ENCODE measurements at places on chromosomes 11 and 22. TPM values are rescaled to one million over a fixed set of nuclear protein-coding genes. Genes with fewer than 3 reads are reported as not detected.

DNA sequence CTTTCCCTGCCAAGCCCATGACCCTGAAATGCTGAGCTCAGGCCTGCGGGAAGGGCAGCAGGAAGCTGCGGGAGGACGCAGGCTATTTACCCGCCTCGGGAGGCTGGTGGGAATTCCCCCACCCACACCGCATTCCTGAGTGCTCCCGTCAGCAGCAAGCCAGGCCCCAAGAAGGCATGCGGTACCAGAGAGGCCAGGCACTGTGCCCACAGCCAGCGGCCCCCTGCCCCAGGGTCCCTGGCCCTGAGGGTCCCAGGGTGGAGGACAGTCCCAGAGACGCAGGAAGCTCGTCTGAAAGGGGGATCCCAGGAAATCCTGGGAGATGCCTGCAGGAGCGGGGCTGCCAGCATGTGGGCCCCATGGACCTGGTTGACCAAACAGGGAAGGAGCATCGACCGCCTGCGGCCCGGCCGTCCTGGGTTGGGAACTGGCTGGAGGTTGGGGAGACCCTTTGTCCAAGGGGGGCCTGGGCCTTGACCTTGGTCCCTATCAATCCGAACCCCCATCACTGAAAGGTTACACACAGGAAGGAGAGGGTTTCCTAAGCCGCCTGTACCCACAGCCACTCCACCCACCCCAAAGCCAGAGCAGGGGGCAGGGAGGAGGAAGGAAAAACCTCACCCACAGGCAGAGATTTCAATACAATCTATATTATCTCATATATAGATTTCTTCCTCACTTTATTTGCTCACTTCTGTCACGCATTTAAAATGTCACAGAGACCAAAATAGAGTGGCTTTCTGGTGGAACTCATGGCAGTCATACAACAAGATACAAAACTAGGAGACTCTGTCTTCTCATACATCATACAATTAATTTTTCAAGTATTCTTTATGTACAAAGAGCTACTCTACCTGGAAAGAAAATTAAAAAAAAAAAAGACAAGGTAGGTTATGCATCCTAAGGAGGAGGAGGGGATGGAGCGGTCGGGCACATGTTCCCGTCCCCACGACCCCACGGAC lies 17.1 kb downstream of the MAFF start:
- DNase-seq = peak; percentile 63

DNA sequence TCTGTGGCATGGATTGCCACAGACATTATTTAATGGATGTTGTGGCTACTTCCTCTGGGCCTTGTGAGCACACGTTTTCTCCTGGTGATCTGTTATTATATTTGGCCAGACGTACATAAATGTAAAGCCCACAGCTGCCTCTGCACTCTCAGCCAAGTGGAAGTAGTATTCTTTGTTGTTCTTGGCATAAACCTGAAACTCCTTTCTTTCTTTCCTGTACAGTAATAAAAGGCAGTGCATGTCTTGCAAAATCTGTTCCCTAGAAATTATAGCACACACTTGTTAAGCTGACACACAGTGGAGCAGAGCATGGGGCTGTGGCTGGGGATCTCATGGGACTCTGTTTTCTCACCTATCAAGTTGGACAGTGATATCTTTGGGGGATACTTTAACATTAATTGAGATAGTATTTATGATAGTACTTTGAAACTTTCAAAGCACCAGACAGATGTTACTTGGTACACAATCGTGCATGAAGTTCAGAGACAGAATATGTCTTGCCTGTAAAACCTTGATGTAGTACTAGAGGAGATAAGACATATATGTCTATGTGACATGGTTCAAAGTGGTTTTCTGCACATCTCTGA lies 20.9 kb downstream of the PANX1 start:
- DNase-seq = no peak

GRCh38 chr11:60932605-60933356 lies 8.5 kb downstream of the TMEM132A start:
- DNase-seq = no peak

GRCh38 chr11:91835051-91835560 lies 389.5 kb upstream of the FAT3 start:
- DNase-seq = no peak

- no peak for DNase-seq
Observed at GRCh38 chr11:9232482-9232881, 32.7 kb downstream of the DENND5A start.

GRCh38 chr11:36432093-36432469 lies 78.0 kb downstream of the TRAF6 start:
- no peak for DNase-seq

DNA sequence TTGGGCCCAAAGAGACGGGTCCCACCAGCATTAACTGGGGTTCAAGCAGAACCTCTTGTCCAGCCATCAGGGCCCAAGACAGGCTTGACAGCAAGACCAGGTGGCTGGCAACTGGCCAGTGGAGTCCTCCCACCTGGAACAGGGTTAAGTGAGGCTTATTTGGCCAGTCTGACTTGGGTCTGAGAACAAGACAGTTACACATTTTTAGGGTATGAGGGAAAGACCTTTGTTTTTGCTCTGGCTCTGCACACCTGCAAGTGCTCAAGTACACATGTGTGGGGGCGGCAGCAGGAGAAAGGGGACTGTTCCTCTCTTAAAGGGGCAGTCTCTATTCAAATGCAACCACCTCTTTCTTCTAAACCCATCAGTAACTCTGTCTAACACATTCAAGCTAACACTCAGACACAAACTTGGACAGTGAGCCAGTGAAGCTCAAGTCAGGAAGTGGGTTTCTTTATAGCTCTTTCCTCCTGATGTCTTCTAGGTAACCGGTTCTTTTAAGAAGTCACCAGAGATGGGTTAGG lies 116.2 kb downstream of the ETS1 start:
- DNase-seq = no peak

- DNase-seq = no peak
Observed at GRCh38 chr11:15180212-15180792, 65.6 kb downstream of the INSC start.

DNA sequence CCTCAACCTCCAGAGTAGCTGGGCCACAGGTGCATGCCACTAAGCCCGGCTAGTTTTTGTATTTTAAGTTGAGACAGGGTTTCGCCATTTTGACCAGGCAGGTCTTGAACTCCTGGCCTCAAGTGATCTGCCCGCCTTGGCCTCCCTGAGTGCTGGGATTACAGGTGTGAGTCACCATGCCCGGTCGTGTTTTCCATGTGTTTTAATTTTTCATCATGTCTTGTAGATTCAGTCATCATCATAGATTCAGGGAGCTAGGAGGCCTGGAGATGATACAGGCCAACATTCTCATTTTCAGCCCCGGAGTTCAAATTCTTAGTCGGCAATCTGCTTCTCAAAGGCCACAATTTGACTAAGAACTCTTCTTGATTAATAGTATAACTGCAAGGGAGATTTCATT lies 73.5 kb upstream of the GRAMD1B start:
- no peak for DNase-seq

DNA sequence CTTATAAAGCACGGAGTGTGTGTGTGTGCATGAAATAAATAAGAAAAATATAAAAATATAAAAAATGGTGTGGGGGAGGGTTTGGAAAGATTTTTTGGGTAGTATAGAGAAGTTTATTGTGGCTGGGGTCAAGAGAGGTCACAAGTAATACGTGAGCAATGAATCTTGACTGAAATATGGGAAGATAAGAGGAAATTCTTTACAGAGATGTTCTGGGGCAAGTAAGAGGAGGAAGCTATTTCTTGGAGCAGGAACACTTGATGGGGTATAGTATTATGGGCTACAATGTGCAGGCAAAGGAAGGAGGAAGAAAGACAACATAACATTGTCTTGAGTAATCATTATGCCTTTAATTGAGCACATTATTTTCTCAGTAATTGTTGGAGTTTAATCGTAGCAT lies 2.1 kb downstream of the HBD start:
- no peak for DNase-seq

DNA sequence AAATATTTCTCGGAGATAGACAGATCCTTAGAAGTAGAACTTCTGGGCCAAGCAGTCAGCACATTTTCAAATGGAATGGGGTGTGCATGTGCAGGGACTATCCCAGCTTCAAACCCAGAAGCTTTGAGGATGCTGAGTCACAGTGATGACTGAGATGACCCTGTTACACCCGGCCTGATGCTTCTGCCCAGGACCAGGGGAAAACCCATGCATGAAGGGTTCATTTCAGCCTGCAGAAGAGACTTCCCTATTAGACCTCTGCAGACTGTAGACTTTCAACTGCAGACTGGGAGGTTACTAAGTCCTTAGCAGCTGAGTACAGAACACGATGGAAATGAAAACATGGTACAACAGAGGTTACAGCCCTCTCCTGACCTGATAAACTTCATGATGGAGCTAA lies 3.6 kb upstream of the OR2AT4 start:
- DNase-seq = no peak

GRCh38 chr22:50530580-50530876 lies 716 bp upstream of the TYMP start:
- no peak for DNase-seq

GRCh38 chr11:34640050-34640923 lies 19.4 kb downstream of the EHF start:
- DNase-seq = no peak

- DNase-seq = no peak
Observed at GRCh38 chr22:21104126-21104691, 58.5 kb downstream of the LRRC74B start.

GRCh38 chr11:1565173-1565903 lies 6.7 kb downstream of the DUSP8 start:
- peak; percentile 3 for DNase-seq

DNA sequence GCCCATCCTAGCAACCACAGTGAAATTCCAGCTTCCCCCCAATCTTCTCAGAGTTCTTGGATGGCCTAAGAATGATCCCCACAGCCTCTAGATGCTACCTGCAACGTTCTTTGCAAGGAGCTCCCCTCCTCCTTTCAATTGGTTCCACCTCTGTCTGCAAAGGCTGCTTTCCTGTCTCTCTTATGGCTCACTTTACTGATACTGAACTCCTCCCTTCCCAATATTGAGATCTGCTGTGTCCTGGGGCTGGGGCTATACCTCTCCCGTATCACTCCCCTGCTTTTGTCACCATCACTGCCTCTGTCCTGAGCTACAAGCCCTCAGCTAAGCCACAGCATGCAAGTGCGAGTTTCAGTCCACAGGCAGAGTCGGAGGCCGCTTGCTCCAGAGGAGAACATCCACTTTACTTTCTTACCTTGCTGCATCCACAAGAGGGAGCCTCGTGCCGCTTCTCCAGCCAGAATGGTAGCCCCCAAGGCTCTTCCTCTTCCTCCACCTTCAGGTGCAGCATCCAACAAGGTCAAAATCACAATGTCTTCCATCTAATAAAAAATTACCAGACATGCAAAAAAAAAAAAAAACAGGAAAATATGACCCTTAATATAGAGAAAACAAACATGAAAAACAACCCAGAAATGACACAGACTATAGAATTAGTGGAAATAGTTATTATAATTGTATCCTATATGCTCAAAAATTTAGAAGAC lies 48.6 kb upstream of the TMEM45B start:
- DNase-seq = peak; percentile 53

DNA sequence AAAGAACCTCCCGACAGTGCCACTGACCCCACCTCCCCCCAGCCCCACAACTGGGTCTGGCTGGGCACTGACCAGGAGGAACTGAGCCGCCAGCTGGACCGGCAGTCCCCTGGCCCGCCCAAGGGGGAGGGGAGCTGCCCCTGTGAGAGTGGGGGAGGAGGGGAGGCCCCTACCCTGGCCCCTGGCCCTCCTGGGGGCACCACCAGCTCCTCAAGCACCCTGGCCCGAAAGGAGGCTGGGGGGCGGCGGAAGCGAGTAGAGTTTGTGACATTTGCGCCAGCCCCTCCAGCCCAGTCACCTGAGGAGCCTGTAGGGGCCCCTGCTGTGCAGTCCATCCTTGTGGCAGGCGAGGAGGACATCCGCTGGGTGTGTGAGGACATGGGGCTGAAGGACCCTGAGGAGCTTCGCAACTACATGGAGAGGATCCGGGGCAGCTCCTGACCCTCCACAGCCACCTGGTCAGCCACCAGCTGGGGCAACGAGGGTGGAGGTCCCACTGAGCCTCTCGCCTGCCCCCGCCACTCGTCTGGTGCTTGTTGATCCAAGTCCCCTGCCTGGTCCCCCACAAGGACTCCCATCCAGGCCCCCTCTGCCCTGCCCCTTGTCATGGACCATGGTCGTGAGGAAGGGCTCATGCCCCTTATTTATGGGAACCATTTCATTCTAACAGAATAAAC lies 12.3 kb downstream of the TMEM132A start:
- no peak for DNase-seq

- DNase-seq = peak; percentile 38
Observed at GRCh38 chr11:62842171-62842741, 2.9 kb upstream of the WDR74 start.

Gene CTSF
- total RNA-seq = 9.2 TPM

Gene CNIH2
- total RNA-seq = 1.9 TPM

Gene RFPL3
- total RNA-seq = not detected

Gene KDM4D
- 1.8 TPM for total RNA-seq

Gene SLC43A3
- total RNA-seq = 17.5 TPM

Gene OR51B2
- total RNA-seq = not detected

Gene KRTAP5-7
- not detected for total RNA-seq

All from endothelial cell (in vitro differentiated cells).